ENCODE measurements at places on chromosomes 13 and 19. TPM values are rescaled to one million over a fixed set of nuclear protein-coding genes. Genes with fewer than 3 reads are reported as not detected.

Gene ADM5
- 0.59 TPM for total RNA-seq

Gene GRK1
- not detected for total RNA-seq

Gene CDX2
- total RNA-seq: not detected

Gene MEIS3
- total RNA-seq: 46.6 TPM

Gene IL12RB1
- total RNA-seq: under 0.01 TPM

Gene CGB1
- total RNA-seq: not detected

Gene OR7C1
- not detected for total RNA-seq

Gene PRR19
- 0.37 TPM for total RNA-seq

Gene ZNF226
- total RNA-seq: 16.3 TPM

Gene RNF225
- not detected for total RNA-seq

Gene ZNF211
- total RNA-seq: 11.8 TPM

Gene CGB2
- not detected for total RNA-seq

Gene ZNF177
- total RNA-seq: 2.1 TPM

Gene KLHL1
- not detected for total RNA-seq

Gene NLRP9
- not detected for total RNA-seq

Gene COX7A1
- 14.8 TPM for total RNA-seq

Gene ZNF234
- 17.2 TPM for total RNA-seq

Gene CLDND2
- not detected for total RNA-seq

Gene ELSPBP1
- not detected for total RNA-seq

Gene PSG11
- total RNA-seq: not detected

Gene SLC10A2
- total RNA-seq: not detected

Gene LAIR1
- total RNA-seq: not detected

Gene IRGC
- not detected for total RNA-seq

Gene MYO1F
- total RNA-seq: under 0.01 TPM
